Stimulated activated CD8-positive, alpha-beta memory T cell treated with anti-CD3 and anti-CD28 coated beads, Interleukin-4, amount 100 ng/mL, for 48 hours (primary cell): ENCODE measurements at places on chromosomes 1 and 21.

- DNase-seq: no peak
Observed at GRCh38 chr1:3504822-3505153, 50.3 kb downstream of the ARHGEF16 start.

DNA sequence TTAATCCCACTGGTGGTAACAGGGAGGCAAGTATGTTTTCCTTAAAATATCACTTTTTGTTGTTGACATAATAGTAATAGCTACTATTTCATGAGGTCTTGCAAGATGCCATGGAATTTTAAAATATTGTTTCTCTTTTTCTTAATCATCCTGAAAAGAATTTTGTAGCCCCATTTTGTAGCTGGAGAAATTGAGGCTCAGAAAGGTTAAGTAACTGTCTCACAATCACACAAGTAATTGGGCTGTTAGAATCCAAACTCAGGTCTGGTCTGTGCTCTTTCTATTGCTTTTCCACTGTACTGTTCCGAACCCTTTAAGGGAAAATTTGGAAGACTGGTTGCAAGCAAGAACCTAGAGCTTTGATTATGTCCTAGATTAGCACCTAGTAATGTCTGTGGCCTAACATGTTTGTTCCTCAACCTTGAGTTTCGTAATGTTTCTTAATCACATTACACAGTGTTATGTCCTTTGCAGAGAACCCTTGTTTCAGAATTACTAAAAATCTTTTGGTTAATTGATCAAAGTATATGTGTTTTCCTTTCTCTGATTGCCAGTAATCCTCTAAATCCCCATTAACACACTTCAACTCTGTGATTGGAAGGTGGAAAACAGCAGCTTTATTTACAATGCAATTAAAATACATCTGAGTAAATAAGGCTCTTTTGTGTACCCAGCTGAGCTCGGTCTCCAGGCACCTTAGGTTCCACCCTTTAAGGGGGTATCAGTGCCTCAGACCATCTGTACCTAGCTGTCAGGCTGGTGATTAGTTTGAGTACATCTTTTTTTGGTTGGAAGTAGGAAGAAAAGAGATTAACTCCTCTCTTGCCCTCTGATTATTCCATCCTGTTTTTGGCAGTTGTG, 10.4 kb downstream of the LRRC42 start:
- no peak for DNase-seq

DNA sequence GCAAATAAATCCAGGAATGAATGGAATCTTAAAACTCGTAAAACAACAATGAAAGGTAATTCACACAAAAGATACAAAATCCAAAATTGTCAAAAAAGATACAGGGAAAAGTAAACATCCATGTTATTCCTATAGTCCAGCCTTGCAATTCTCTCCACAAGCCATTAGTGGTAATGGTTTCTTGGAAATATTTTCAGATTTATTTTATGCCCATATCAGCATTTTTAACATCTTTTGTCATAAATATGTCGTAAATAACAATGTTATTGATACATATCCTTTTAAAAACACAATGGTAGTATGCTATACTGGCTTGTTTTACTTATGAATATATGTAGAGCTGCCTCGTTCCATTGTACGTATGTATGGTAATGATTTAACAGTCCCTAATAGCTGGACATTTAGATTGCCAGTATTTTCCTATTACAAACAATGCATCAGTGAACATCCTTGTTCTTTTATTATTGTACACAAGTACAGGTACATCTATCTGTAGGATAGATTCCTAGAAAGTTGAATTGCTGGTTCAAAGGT, 30.6 kb downstream of the DNTTIP2 start:
- no peak for DNase-seq

GRCh38 chr1:27566462-27567145, 37.3 kb downstream of the AHDC1 start:
- no peak for DNase-seq
